Frontal cortex (tissue), 4 donors: ENCODE measurements at places on chromosomes 3 and 15.

DNA sequence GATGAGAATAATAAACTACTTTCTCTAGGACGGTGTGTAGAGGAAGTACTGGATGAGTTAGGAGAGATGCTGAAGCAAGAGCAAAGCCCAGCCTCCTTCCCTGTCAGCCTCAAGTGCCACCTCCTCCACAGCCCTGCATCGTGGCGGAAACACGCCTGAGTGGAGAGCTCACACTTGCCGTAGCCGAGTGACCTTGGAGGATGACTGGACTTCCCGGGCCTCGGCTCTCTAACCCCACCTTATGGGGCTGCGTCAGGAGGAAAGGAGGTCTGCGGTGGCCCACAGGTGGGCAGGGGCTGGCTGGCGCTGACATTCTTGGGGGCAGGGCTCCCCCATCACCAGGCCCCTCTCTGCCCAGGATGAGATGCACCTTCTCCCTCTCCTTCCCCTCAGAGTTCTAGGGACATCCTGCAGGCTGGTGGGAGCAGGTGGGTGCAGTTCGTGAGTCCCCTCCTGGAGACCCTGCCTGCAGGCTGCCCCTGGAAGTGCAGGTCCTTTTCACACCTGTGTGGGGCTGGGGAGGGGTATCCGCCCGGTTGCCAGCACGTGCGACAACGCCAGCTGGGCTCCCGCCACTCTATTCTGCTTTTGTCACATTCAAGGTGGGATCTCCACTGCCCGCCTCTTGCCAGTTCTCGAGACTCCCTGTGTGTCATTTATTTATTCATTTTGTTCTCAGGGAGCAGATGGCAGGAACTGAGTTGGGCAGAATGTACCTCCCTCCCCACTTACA lies 175.2 kb downstream of the MEGF11 start:
- no peak for DNase-seq

GRCh38 chr3:196775938-196776337 lies 36.3 kb downstream of the PAK2 start:
- DNase-seq, result no peak

DNA sequence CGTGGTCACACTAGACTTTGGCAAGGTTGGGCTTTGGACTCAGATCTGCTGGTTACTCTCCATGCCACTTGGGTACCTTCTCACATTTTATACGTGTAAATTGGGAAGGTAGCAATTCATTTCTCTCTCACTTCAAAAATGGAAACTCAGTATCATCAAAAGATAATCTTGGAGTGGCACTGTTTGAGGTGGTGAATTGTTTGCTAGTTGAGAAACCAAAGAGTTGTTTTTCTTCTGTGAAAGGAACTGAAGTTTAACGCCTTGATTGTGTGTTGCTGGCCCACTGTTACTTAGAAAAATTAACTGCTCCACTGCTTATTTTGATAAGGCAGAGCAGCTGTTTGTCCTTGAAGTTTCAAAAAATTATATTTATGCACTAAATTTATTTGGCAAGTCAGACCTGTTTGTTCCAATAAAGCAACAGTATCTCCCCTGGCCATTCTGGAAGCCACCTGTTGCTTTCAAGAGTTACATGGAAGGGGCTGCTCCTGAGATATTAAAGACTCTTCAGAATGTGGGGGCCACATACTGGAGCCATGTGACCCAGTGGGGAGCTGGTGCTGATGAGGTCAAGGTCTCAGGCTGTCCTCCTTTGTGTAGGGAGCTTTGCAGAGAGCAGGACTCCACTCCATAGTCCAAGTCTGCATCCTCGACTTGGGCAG lies 16.2 kb downstream of the PLCL2 start:
- no peak for DNase-seq

DNA sequence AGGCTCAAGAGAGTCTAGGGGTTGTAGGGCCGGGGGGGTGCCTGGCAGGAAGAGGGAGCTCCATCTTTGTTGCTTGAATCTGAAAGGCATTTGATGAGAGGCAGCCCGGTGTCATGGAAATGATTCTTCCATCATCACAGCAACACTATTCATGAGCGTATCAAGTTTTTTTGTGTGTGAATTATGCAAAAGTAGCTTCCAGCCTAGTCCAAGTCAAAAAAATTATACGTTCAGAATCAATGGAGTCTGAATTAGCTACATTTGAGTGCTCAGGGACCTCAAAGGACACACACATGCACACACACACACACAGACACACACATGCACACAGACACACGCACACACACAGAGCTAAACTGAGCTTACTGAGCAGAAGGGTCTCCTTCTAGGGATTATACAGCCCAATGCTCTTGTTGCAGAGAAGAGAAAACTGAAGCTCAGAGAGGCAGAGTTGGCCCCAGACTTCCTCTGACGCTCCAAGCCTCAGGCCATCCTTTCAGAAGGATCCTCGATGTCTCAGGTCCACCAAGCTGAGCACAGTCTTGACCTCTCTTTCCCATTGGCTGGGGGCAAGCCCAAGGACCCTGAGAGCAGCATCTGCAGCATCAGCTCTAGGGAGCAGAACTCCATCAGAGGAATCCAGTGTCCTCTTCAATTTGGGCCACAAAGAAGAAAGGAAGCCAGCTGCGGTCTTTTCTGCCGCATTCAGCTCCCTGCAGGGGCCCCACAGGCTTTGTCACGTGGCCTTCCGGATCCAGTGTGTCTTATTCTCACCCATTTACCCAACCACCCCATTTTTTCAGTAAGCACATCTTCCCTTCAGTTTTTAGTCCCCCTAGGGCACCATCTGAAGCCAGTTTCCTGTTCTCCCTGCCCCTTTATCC lies 228.0 kb downstream of the UACA start:
- no peak for DNase-seq

DNA sequence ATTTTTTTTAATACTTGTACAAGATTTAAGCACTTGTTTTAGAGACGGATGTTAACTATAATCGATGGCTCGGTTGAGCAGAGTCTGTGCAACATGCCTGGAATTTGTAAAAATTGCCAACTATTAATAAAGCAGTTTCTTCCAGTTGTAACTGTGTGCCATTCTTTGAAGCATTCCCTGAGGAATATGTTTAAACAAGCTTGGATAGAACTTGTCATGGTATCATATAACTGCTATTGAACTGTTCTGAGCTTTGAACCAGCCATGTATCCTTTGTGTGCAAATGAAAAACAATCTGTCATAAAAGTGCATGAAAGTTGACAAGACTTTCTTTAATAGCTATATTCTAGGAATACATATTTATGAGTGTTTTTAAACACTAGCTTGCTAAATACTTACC lies 45.8 kb upstream of the UBE2E2 start:
- no peak for DNase-seq

- no peak for DNase-seq
Observed at GRCh38 chr3:144942838-144943197, 971.2 kb downstream of the DIPK2A start.

- no peak for DNase-seq
Observed at GRCh38 chr3:12956316-12956660, 114.9 kb upstream of the RPL32 start.

GRCh38 chr15:40906991-40907802 lies 12.9 kb downstream of the VPS18 start:
- no peak for DNase-seq

GRCh38 chr15:80736560-80736959 lies 41.5 kb downstream of the ABHD17C start:
- DNase-seq, result no peak

- DNase-seq, result no peak
Observed at GRCh38 chr15:85489773-85490493, 109.5 kb downstream of the AKAP13 start.

GRCh38 chr15:74172701-74173379 lies 670 bp upstream of the ISLR start:
- DNase-seq, result no peak

GRCh38 chr3:8416965-8417364 lies 84.7 kb upstream of the LMCD1 start:
- no peak for DNase-seq

DNA sequence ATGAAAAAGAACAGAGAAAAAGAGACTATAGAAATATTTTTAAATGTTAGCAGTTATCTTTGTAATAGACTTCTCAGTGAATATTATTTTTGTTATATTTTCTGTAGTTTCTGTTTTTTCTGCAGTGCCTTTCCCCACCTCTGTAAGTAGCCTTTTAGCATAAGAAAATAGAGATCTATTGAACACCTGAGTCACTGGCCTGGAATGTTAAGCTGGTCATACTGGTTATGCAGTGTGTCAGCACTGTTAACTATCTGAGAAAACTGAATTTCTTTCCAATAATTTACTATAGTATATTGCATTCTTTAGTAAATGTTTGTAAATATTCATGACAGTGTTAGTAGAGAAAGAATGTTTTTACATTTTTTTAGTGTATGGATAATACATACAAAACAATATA lies 79.8 kb downstream of the NECTIN3 start:
- DNase-seq, result no peak

GRCh38 chr3:99781761-99782160 lies 35.9 kb upstream of the CMSS1 start:
- no peak for DNase-seq

DNA sequence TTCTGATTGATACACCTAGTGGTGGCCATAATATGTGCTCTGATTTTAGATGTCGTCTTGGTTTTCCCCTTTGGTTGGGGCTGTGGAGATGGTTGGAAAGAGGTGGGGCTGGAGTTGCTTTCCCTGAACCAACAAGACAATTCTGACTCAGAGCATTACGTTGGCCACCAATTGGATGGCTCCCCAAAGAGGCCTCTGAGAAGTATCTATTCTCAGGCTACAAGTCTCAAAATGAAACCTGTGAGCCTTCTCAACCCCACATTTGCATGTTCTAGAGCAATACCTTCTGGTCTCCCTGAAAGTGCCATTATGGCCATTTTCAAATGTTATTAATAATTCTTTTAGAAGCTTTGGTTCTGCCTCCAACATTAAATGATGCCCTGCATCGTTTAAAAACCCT lies 188.4 kb upstream of the WNT5A start:
- no peak for DNase-seq

DNA sequence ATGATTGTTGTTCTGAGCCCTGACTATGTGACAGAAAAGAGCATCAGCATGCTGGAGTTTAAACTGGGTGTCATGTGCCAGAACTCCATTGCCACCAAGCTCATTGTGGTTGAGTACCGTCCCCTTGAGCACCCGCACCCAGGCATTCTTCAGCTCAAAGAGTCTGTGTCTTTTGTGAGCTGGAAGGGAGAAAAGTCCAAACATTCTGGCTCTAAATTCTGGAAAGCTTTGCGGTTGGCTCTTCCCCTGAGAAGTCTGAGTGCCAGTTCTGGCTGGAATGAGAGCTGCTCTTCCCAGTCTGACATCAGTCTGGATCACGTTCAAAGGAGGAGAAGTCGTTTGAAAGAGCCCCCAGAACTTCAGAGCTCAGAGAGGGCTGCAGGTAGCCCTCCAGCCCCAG lies 142.0 kb downstream of the IL1RAP start:
- no peak for DNase-seq

GRCh38 chr15:75532413-75533250 lies 46.5 kb downstream of the PTPN9 start:
- DNase-seq, result no peak

DNA sequence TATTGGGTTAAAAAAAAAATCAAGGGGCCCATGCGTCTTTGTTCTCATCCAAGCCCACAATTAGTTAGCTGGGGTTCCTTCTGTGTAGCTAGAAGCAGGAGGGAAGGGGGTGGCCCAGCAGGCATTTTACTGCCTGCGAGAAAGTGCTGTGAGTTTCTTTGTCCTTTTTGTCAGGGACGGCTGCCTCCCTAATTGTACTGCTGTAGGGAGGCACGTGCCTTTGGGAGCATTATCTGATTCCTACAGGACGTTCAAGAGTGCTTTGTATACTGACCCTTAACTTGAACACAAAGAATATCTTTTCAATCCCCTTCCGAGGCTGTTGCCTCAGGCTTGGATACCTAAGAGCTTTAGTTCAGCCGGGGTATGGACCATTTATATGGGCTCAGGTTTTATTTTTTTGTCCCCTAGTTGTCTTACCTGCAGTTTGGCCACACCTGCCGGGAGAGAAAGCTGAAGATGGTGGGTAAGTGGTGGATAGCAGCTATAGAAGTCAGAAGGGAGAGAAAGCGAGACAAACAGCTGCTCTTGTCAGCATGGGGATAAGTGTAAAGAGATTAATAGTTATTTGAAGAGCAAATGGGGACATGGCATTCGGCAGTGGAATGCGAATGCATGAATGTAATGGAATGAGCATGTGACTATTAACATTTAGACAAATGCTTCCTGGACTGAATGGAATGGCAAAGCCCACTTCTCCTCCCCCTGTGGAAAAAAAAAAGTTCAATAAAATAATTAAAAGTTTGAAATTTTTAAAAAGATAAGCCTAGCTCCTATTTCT lies 175.2 kb downstream of the TP63 start:
- no peak for DNase-seq

GRCh38 chr3:15181963-15182362 lies 24.1 kb upstream of the CAPN7 start:
- no peak for DNase-seq

DNA sequence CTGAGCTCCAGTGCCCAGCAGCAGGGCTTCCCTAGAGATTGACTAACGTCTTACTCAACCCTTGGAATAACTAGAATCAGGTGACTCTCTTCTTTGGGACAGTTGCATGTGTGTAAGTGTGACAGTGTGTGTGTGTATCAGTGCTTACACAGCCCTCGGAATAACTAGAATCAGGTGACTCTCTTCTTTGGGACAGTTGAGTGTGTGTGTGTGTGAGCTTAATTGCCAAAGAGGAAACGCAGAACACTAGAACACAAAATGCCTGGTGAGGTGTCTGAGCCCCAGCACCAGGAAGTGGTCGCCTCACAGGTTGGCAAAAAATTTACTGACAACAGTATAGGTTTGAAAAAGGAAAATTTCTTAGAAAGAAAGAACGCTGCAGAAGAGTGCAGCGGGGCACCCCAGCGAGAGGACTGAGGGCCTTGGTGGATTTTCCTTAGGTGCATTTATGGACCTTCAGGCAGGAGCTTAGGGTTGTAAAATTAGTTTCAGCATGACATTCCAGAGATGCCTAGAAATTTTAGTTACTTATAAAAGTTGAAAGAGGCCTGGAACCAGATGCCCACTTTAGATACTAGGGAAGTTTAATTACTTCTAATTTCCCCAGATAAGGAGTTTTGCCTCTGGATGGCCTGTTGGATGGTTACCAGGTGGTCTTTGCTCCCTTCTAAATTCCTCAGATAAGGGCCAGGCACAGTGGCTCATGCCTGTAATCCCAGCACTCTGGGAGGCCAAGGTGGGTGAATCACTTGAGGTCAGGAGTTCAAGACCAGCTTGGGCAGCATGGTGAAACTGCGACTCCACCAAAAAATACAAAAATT lies 3.7 kb upstream of the WDR82 start:
- no peak for DNase-seq

DNA sequence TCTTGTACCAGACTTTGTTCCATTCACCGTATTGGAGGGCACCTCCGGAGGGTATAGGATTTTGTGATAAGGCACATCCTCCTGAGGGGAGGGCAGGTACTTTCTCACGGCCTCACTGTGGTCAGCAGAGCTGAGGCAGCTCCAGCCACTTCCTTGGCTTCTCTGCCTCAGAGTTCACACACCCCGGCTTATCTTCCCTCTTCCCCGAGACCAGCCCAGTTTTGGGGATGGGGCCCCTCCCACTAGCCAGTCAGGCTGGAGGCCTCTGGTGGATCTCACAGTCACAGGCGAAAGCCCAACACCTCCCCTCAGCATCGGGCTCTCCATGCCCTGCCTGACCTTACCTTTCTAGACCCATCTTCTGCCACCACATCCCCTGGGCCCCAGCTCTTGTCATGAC lies 316.2 kb upstream of the CTDSPL start:
- no peak for DNase-seq
